ENCODE measurements at places on chromosomes 2 and 18. TPM values are rescaled to one million over a fixed set of nuclear protein-coding genes. Genes with fewer than 3 reads are reported as not detected.

CCDC74A gene
- 17.3 TPM for total RNA-seq

PROKR1 gene
- not detected for total RNA-seq

CCDC121 gene
- 4.1 TPM for total RNA-seq

CNTNAP5 gene
- not detected for total RNA-seq

HPCAL1 gene
- total RNA-seq: 114 TPM

NT5DC4 gene
- not detected for total RNA-seq

TRIM43 gene
- 0.05 TPM for total RNA-seq

DYNAP gene
- total RNA-seq: not detected

ZC3H8 gene
- 15.8 TPM for total RNA-seq

G6PC2 gene
- total RNA-seq: not detected

PROC gene
- 3.9 TPM for total RNA-seq

IL36A gene
- not detected for total RNA-seq

ZAP70 gene
- not detected for total RNA-seq

GRHL1 gene
- total RNA-seq: 1.7 TPM

NR4A2 gene
- 3.1 TPM for total RNA-seq

USP14 gene
- 65.6 TPM for total RNA-seq

ASIC4 gene
- total RNA-seq: 0.06 TPM

TBR1 gene
- total RNA-seq: 0.11 TPM

LYPD6B gene
- not detected for total RNA-seq

GALNT3 gene
- total RNA-seq: not detected

SH3RF3 gene
- 0.40 TPM for total RNA-seq

DPP10 gene
- not detected for total RNA-seq

UCN gene
- total RNA-seq: 2.2 TPM

CXCR4 gene
- 0.44 TPM for total RNA-seq

RSAD2 gene
- total RNA-seq: 0.15 TPM

CELF4 gene
- total RNA-seq: not detected

All from A549 treated with DMSO at 1 μM for 4 hours (cell line).